Posterior cingulate gyrus (tissue), 11 donors: ENCODE measurements at places on chromosomes 13 and 19.

- no peak for DNase-seq
These were observed 304.4 kb downstream of the PCDH17 start for GRCh38 chr13:57935965-57936364.

- no peak for DNase-seq
These were observed 190.1 kb downstream of the FOXO1 start for GRCh38 chr13:40476175-40476958.

DNA sequence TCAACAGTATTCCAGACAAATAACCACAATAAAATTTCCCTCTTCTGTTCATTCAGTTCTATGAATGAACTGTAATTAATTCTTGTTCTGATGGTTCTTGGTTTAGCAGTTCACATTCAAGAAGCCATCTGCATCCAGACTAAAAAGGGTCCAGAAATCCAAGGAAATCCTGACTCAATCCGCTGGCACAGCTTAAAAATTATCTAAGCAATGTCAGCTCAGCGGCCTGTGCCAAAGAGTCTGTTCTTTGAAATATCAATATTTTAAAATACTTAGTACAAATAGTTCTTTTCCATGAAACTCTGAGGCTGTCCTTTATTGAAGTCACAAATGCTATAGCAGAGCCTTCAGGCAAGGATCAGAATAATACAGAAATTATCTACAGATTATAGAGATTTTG, 57.2 kb downstream of the DHRS12 start:
- DNase-seq = no peak

DNA sequence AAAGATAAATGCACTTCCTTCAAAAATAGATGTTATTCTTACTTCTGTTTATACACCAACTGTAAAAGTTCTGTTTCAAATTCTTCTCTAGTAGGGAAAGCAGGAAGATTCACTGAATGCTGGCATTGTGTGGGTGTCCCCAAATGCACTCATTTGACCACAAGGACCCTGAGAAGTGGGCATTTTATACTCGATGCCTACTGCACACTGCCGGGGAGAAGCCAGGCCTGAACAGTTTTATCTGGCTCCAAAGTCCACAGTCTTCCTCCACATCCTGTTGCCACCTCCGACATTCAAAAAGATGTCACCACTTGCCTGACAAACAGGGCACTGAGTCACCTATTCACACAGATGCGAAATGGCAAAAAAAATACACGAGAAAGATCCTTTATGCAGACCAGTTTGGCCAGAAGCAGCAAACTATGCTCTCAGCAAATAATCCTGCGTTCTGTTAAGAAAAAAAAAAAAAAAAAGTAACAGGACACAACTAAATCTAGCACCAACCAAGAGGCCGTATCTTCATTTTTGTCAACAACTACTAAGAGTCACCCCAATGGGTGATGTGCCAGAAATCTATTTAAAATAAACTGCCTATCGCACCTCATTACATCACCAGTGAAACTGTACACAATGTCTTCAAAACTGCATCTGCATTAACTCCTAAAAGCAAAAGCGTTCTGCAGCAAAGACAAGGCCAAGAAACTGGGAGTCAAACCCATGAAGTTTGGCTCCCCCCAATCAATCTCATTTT, 6.2 kb downstream of the ZC3H4 start:
- DNase-seq = no peak

GRCh38 chr13:110361365-110361911, 54.4 kb downstream of the COL4A2 start:
- no peak for DNase-seq

GRCh38 chr13:49256841-49257240, 9.1 kb downstream of the CDADC1 start:
- no peak for DNase-seq

DNA sequence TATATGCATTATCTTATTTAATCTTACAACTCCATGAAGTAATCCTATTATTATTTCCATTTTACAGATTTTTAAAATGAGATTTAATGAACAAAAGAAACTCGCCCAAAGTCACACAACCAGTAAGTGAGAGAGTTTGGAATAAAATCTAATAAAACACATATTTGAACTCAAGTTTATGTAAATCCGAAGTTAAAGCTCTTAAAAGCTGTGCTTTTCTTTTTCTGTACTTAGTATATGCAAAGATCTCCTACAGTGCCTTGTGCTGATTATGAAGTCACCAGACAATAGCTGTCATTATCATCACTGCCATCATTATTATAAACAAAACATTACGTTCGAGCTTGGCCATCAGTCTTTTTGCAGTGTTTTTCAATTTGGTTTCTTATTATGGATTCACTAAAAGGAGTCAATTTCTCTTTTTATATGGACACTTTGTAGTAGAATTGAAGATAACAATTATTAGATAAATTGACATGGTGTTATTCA, 29.7 kb upstream of the ENOX1 start:
- DNase-seq = no peak

DNA sequence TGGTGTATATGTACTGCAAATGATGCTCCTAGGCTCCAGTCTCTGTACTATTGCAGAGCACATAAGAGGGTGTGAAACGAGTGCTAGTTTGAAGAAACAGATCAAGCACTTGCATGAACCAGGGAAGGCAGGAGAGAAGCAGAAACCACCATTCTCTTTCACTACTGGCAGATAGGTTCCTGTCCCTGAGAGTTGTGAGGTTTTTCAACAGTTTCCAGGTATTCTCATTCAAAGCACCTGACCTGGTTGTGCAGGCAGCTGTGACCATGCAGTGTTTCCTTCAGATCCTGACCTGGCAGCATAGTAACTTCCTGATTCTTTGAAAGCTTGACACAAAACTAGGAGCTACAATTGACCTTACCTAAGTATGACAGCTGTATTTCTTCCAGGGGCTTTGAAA, 164.9 kb downstream of the UFM1 start:
- DNase-seq = no peak

GRCh38 chr13:44045180-44045562, 165.5 kb downstream of the LACC1 start:
- DNase-seq = peak; percentile 70

DNA sequence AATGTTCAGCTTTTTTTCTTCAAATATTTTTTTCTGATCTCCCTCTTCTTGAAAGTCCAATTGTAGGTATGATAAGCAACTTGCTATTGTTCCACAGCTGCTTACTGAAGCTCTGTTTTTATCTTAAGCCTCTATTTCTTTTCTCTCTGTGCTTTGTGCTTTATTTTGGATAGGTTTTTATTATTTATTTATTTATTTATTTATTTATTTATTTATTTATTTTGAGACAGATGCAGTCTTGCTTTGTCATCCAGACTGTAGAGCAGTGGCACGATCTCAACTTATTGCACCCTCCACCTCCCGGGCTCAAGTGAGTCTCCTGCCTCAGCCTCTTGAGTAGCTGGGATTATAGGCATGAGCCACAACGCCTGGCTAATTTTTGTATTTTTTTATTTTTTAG, 199.4 kb downstream of the KLF12 start:
- DNase-seq = no peak

- DNase-seq = no peak
These were observed 371.3 kb downstream of the COG6 start for GRCh38 chr13:40026741-40027140.

DNA sequence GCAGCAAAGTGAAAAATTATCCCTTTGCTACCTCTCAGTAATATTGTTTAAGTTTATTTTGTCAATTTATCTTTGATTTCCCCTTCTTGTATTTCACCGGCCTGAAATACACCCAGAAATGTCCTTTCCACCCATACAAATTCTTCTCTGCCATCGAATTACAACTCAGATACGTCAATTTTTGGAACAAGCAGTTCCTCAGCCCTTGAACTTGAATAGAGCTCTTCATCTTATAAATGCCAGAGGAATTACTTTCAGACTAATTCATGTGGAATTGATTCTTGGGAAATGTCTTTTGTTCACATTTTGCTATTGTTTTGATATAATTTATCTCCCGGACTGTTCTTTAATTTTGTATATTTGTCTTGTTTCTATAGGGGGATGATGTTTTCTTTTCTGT, 1359.3 kb upstream of the MIR17HG start:
- no peak for DNase-seq

DNA sequence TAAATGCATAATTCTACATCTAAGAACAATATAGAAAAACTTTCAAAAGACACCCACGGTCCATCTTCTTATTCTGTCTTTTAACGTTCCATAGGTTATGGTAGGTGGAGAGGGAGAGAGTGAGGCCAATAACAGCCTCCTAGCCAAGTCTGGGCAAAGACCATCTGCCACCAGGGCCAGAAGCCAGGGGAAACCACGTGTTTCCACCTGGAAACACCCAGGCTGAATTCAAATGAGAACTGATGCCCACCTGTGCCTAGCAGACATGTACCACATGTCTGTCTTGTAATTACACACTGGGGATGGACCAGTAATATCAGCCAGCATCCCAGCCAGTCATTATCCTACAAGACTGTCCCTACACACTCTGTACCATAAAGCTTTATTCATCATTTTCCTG, 1573.1 kb downstream of the EFNB2 start:
- no peak for DNase-seq

DNA sequence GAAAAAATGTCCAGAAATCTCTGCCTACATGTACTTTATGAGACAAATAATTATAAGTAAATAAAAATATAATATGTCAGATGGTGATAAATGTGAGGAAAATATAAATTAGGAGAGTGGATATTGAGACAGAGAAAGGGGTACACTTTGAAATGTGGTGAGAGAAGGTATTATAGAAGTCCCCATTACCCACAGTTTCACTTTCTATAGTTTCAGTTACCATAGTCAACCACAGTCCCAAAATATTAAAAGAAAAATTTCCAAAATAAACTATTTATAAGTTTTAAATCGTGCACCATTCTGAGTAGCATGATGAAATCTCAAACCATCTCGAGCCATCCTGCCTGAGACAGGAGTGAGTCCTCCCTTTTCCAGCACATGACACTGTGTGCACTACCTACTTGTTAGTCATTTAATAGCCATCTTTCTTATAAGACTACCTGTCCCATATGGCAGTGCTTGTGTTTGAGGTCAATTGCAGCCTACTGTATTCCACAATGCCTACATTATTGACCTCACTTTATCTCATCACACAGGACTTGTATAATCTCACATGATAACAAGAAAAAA, 653.7 kb downstream of the DACH1 start:
- no peak for DNase-seq

GRCh38 chr13:41054212-41054877, 7.0 kb upstream of the WBP4 start:
- DNase-seq = no peak

- no peak for DNase-seq
These were observed 706.4 kb upstream of the SLC10A2 start for GRCh38 chr13:103772576-103772975.

GRCh38 chr19:53112286-53112685, 9.1 kb upstream of the ZNF160 start:
- no peak for DNase-seq

- DNase-seq = no peak
These were observed 395.0 kb downstream of the EFNB2 start for GRCh38 chr13:106140476-106140875.

DNA sequence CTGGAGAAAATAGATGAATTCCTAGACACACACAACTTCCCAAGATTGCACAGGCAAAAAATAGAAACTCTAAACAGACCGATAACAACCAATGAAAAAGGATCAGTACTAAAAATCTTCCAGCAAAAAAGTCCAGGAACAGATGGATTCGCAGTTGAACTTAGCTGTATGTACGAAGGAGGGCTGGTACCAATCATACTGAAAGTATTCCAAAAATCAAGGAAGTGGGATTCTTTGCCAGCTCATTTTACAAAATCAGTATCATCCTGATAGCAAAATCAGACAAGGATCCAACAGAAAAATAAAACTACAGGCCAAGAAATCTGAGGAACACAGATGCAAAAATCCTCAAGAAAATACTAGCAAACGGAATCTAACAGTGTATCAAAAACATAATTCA, 6.5 kb upstream of the LILRB2 start:
- no peak for DNase-seq

DNA sequence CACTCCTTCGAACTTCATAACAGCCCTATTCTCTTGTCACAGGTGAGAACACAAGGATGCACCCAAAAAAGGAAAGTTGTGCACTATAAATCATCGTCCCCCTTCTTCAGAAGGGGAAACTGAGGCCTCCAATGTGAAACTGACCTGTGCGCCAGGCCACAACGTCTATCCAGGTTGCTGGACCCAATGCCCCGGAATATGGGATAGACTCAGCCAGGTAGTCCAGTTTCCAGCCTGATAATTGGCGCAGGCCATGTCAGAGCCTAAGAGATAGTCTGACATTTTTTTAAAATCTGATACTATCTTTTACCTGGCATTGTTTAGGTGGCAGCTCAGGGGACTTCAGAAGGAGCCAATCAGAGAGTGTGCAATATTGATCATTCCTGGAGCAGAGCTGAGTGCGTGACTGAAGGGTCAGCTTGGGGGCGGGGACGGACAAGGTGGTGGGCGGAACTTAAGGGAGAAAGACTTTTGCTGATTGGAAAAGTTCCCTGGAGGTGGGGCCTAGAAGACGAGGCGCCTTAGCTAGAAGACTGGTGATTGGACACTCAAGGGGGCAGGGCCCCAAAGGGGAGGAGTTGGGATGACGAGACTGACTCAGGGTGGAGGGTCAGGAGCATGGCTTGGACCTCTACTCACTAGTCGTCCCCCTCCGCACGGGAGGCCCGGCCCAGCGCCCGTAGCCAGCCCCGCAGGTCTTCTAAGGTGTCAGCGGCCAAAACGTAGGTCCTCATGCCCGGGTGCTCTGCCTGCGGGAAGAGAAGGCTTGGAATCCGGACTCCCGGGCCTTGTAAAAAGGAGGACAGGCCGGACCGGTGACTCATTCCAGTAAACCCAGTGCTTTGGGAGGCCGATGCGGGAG, 8.5 kb downstream of the PLEKHA4 start:
- no peak for DNase-seq

DNA sequence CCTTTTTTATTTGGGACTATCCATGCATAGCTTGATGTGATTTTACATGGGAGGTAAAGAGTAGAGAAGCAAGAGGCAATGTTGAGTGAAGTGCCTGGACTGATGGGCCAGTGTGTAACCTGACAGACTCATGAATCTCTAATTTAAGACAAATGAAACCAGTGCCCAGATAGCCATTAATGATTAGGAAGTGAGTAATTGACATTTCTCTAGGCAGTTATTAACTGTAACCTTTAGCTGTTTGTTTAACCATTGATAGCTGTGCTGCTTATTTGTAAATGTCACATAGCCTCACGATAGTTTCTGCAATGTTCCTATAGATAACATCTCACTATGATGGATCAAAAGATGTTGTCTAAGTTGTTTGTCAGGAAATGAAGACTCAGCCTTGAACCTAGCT, 1047.5 kb upstream of the SPRY2 start:
- no peak for DNase-seq

- DNase-seq = no peak
These were observed 1.5 kb downstream of the FXYD3 start for GRCh38 chr19:35117116-35117515.
